WTC11 (cell line): ENCODE measurements at places on chromosomes 12 and 14.

- DNase-seq: no peak
Observed at GRCh38 chr12:3980504-3981272, 107.5 kb upstream of the PARP11 start.

- DNase-seq: no peak
Observed at GRCh38 chr12:44405297-44405696, 470.8 kb downstream of the NELL2 start.

DNA sequence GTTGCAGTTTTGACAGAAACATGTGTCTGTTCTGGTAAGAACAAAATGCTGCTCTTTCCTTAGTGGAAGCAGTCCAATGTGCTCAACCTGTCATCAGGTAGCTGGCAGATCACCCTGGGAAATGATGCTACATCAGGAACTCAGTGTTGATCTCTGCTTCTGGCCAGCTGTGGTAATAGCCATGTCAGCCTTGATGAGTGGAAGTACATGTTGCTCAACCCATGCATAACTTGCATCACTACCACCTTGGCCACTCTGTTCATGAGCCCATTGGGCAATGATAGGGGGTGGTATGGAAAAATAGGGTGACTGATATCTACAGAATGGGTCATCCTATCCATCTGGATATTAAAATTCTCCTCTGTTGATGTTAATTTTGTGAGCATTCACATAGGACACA is 411.0 kb downstream of the C12orf50 start:
- no peak for DNase-seq

- DNase-seq: no peak
Observed at GRCh38 chr14:69288011-69288771, 28.2 kb downstream of the GALNT16 start.
